ENCODE measurements at places on chromosomes 16 and 17. TPM values are rescaled to one million over a fixed set of nuclear protein-coding genes. Genes with fewer than 3 reads are reported as not detected.

The MINK1 gene
- total RNA-seq: 30.2 TPM

The TCAP gene
- 6.8 TPM for total RNA-seq

The TBC1D3C gene
- not detected for total RNA-seq

The ARMC7 gene
- total RNA-seq: 6.3 TPM

The DEXI gene
- 39.4 TPM for total RNA-seq

The KRTAP4-9 gene
- total RNA-seq: not detected

The CACNG3 gene
- total RNA-seq: not detected

The AKAP10 gene
- total RNA-seq: 46.6 TPM

The VASN gene
- 16.0 TPM for total RNA-seq

The MPDU1 gene
- total RNA-seq: 90.2 TPM

The TBC1D3 gene
- not detected for total RNA-seq

The NLRC5 gene
- total RNA-seq: 18.0 TPM

The PITPNM3 gene
- 0.82 TPM for total RNA-seq

The NOS2 gene
- 0.22 TPM for total RNA-seq

The KRT32 gene
- not detected for total RNA-seq

The ADORA2B gene
- 1.1 TPM for total RNA-seq

The CACNG1 gene
- total RNA-seq: not detected

The HS3ST3B1 gene
- total RNA-seq: 2.4 TPM

The PDE6G gene
- not detected for total RNA-seq

The HSD17B2 gene
- total RNA-seq: not detected

The CAPNS2 gene
- 2.3 TPM for total RNA-seq

The KRTAP3-1 gene
- not detected for total RNA-seq

The KLHL10 gene
- total RNA-seq: 0.66 TPM

The KRTAP3-2 gene
- not detected for total RNA-seq

The CCDC57 gene
- total RNA-seq: 13.5 TPM

The KCNH4 gene
- 0.16 TPM for total RNA-seq

The NPIPA5 gene
- total RNA-seq: 21.6 TPM

The SKAP1 gene
- 3.9 TPM for total RNA-seq

The HBQ1 gene
- not detected for total RNA-seq

The LRRC36 gene
- 0.17 TPM for total RNA-seq

The MYH2 gene
- not detected for total RNA-seq

The C17orf100 gene
- total RNA-seq: 2.0 TPM

The COPZ2 gene
- total RNA-seq: 54.1 TPM

The CCDC200 gene
- not detected for total RNA-seq

The KRT36 gene
- total RNA-seq: not detected

The TNFRSF17 gene
- not detected for total RNA-seq

The SEPTIN1 gene
- total RNA-seq: 1.3 TPM

The FNDC8 gene
- total RNA-seq: not detected

The NPIPA2 gene
- total RNA-seq: 3.1 TPM

The LRRC46 gene
- total RNA-seq: not detected
